ENCODE measurements at places on chromosomes 2 and 18.

- DNase-seq: no peak
Measured at GRCh38 chr2:49035481-49035880, 118.8 kb downstream of the FSHR start.

GRCh38 chr2:11812466-11813248, 66.2 kb downstream of the LPIN1 start:
- DNase-seq: no peak

GRCh38 chr2:138440759-138441158, 60.8 kb upstream of the SPOPL start:
- no peak for DNase-seq

GRCh38 chr2:70258532-70258875, 567 bp downstream of the PCYOX1 start:
- no peak for DNase-seq

GRCh38 chr2:96150791-96151594, 5.8 kb upstream of the DUSP2 start:
- no peak for DNase-seq

DNA sequence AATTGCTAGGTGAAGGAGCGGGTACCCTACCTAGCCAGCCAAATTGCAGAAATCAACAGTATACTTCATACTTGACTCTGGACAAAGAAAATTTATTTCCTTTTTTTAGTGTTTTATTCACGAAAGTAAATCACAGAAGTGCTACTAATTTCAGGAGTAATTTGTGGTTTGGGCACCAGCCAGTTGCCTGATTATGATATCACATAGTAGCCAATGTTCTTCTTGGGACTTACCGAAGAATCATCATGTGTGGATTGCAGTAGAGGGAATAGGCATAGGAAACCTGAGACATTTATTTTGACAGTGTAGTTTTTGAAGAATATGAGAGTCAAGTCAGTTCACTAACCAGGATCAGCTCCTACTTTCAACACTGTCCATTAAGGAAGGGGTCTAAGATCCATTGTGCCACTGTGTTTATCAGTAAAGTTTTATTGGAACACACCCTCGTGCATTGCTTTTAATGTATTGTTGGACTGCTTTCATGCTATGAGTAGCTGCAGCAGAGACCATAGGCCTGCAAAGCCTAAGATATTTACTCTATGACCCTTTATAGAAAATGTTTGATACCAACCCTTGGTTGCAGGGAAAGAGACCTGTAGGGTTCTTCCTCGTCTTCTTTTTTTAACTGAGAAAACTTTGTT, 32.1 kb downstream of the TNFRSF11A start:
- DNase-seq: no peak

- no peak for DNase-seq
Measured at GRCh38 chr18:72738136-72738535, 129.7 kb downstream of the NETO1 start.

DNA sequence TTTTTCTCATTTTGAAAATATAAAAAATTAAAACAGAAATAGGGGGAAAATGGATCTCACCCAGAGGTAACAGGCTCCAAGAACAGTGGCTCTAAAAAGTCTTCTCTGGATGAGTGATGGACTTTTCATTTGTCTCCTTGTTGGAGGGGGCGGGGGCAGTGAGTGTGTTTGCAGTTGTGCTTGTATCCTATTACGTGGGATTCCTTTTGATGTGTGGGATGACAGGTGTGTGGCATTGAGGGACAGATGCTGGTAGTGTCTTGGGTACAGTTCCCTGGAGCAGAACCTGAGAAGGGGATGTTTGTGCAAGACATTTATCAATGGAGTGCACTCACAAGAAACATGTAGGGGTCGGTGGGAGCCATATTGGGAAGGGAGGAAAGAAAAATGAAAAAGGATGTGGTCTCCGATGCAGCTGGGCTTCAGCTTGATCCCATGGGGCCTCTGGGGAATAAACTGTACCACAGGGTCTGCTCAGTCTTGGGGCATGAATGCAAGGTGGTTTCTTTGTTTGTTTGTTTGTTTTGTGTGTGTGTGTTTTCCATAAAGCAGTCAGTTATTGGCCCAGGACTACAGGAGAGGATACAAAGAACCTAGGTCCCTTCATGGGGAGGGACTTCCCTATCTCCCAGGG, 120.0 kb upstream of the SLC35G4 start:
- no peak for DNase-seq

DNA sequence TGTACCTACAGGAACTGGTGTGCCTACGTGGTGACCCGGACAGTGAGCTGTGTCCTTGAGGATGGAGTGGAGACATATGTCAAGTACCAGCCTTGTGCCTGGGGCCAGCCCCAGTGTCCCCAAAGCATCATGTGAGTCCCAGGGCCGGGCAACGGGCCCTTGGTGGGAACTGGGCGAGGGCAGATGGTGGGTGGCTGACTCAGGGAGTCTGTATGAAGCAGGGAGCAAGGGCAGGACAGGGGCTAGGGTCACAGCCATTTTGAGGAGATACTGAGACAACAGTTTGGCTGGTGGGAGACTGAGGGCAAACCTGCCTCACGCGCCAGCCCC, 1.7 kb downstream of the EMILIN1 start:
- DNase-seq: no peak
